DMS153 (cell line): ENCODE measurements at places on chromosomes 1 and 21.

GRCh38 chr1:242556759-242557158 is 32.3 kb upstream of the PLD5 start:
- no peak for DNase-seq

DNA sequence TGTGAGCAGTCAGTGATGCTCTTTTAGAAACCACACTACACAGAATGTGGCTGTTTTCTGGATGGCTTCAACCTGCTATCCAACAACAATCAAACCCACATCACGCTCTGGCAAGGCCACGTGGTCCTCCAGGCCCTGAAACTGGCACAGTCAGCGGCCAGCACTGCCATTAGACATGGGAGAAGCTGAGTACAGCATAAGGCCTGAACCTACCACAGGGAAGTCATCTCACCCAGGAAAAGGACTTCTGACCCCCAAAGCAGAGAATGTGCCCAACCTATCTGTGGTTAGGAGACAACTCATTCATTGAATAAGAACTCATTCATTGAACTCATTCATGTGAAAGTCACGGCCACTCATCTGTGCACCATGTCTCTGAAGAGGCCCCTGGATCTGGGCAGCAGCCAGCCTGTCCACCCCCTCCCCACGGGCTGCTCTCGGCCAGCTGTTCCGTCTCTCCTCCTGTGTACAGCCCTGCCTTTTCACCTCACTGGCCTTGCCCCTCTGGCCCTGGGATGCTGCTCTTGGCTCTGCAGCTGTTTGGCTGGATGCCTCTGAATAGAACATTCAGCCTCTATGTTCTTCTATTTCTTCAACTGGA is 41.1 kb downstream of the C1orf198 start:
- no peak for DNase-seq

- DNase-seq = no peak
Measured at GRCh38 chr1:14362331-14362730, 236.2 kb upstream of the KAZN start.

- no peak for DNase-seq
Measured at GRCh38 chr1:240309769-240310168, 218.1 kb downstream of the FMN2 start.

- DNase-seq = no peak
Measured at GRCh38 chr1:208942394-208943130, 641.0 kb upstream of the CAMK1G start.
